ENCODE measurements at places on chromosomes 11 and 22.

GRCh38 chr11:111462329-111462728 lies 49.9 kb downstream of the BTG4 start:
- no peak for DNase-seq

DNA sequence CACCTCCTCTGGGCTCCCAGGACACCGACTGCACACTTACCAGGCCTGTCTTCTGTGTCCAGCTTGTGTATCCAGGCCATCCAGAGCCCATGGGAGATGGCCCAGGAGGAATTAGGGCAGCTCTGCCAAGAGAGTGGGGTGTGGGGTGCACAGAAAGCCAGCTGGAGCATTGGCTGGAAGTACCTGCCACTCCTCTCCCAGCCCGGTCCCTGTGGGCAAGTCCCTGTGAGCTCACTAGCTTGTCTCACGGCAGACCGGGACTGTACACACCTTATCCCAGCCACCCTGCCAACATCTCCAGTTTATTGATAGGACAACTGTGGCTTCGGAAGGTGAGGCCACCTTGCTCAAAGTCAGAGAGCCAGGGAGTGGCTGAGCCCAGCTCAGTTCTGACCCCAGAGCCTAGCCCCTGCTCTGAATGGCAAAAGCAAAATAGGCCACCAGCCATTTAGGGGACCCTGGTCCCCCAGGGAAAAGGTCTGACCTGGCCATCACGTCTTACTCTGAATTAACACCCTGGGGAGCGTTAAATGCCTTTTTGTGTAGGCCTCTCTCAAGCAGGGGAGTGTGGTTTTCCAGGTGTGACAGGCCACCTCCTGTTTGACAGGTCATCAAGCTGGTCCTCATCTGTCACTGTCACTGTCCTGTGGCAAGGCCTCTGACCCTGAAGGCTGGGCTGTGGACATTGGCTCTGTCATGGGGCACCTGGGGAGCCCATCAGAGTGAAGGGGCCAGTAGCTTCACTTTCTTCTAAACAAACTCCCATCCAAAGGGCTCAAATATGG lies 15.1 kb downstream of the UQCR10 start:
- DNase-seq, result no peak

DNA sequence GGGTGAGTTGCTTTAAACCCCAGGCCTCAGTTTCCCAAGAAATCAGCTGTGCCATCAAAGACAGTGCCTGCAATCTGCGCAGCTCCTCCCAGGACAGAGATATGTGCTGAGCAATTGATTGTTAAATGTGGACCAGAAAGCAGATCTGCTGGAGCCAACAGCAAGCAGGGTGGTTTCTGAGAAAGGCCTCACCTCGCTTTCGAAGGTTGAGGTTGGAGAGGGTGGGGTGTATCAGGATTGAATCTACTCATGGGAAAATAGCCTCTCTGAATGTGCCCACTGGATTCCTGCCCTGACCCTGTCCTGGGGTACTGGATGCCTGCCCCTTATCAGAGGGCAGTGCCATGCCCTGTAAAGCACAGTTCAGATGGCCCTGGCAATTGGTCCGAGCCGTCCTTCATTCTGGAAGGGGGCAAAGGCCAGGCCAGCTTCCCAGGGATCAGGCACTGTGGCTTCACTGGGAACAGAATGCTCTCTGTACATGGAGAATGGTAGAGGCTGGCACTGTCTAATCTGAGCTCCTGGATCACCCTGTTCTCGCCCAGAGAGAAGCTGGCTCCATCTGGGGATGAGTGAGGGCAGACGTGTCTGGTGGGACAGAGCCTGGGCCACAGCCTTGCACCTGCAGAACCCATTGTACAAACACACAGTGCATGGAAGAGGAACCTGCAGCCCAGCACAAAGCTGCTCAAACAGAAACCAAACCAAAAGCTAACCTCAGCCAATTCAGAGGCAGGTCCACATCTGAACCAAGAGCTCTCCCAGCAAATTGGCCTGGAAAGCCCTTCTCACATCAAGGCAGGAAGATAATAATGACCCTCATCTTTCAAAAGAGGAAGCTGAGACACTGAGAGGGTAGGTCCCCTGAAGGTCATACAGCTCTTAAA lies 15.2 kb downstream of the DHCR7 start:
- no peak for DNase-seq

GRCh38 chr11:47846998-47847397 lies 1.2 kb downstream of the NUP160 start:
- DNase-seq, result no peak

DNA sequence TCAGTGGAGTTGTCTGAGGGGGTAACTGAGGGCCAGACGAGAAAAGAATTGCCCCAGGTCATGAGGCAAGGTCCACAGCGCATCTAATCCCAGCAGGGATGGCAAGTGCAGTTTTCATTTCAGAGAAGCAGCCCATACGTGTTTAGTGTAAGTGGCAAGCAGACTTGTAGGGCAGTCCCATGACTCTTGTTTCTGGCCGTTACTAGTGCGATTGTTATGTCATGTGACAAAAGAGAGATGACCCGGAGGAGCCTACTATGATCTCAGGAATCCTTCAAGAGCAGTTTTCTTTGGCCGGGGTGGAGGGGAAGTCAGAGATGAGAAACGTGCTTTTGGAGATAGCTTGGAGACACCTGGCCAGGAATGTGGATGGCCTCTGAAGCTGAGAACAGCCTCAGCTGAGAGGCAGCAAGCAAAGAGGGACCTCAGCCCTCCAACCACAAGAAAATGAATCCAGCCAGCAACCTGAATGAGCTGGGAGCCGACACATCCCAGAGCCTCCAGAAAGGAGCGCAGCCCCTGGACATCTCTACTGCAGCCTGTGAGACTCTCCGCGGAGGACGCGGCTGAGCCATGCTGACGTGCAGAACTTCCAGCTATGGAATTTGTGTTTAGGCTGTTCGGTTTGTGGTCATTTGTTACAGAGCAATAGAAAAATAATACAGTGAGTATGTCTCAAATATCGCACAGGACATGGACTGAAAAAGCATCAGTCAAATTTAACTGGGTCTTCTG lies 44.1 kb upstream of the CDON start:
- no peak for DNase-seq

GRCh38 chr22:40610329-40610850 lies 26.1 kb downstream of the MRTFA start:
- no peak for DNase-seq

- no peak for DNase-seq
Observed at GRCh38 chr11:125070699-125071254, 7.7 kb downstream of the SLC37A2 start.

All from stimulated activated CD8-positive, alpha-beta memory T cell treated with anti-CD3 and anti-CD28 coated beads, Interleukin-7, amount 100 ng/mL, for 1 hour (primary cell).